Mammary microvascular endothelial cell (primary cell): ENCODE measurements at places on chromosomes 5 and 9. TPM values are rescaled to one million over a fixed set of nuclear protein-coding genes. Genes with fewer than 3 reads are reported as not detected.

Gene MYMK
- total RNA-seq = not detected in 2 replicates

Gene TTLL11
- total RNA-seq = 2.7 and 4.7 TPM in 2 replicates

Gene SLC34A1
- not detected in 2 replicates for total RNA-seq

Gene ADAMTS12
- total RNA-seq = 0.10 TPM in 1 of 2 replicates, not detected in the other

Gene CDX1
- not detected in 2 replicates for total RNA-seq

Gene KIF12
- 0.80 and 0.94 TPM in 2 replicates for total RNA-seq

Gene ADAMTSL1
- total RNA-seq = 33.3 and 45.4 TPM in 2 replicates

Gene BRINP1
- 0.25 and 0.40 TPM in 2 replicates for total RNA-seq

Gene ERCC8
- total RNA-seq = 13.2 and 16.3 TPM in 2 replicates

Gene OTULINL
- 0.05 and 0.13 TPM in 2 replicates for total RNA-seq

Gene CYLC2
- total RNA-seq = not detected in 2 replicates

Gene RGS7BP
- total RNA-seq = 0.07 and 0.20 TPM in 2 replicates

Gene C5orf22
- 15.0 and 17.2 TPM in 2 replicates for total RNA-seq

Gene CDH9
- not detected in 2 replicates for total RNA-seq

Gene TMC1
- total RNA-seq = 0.13 TPM in 1 of 2 replicates, not detected in the other
